ENCODE measurements at places on chromosomes 16 and 17.

- no peak for DNase-seq
These were observed 113.4 kb upstream of the RCVRN start for GRCh38 chr17:10018461-10018891.

DNA sequence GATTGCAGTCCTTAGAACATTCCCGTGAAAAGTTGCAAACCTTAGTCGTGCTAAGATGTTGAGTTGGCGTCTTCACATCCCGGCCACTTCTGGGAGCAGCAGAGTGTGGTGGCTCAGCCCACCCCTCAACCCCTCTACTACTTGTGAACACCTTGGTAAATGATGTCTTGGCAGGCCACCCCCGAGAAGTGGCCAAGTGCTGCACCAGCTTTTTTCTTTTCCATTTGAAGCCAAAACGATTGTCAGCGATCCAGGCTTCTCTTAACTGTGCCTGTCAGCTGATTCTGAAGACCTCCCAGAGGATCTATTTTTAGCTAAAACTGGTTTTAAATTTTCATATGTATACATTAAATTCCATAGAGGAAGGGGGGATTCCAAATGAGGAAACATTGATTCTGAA lies 247.5 kb downstream of the CDH13 start:
- no peak for DNase-seq

DNA sequence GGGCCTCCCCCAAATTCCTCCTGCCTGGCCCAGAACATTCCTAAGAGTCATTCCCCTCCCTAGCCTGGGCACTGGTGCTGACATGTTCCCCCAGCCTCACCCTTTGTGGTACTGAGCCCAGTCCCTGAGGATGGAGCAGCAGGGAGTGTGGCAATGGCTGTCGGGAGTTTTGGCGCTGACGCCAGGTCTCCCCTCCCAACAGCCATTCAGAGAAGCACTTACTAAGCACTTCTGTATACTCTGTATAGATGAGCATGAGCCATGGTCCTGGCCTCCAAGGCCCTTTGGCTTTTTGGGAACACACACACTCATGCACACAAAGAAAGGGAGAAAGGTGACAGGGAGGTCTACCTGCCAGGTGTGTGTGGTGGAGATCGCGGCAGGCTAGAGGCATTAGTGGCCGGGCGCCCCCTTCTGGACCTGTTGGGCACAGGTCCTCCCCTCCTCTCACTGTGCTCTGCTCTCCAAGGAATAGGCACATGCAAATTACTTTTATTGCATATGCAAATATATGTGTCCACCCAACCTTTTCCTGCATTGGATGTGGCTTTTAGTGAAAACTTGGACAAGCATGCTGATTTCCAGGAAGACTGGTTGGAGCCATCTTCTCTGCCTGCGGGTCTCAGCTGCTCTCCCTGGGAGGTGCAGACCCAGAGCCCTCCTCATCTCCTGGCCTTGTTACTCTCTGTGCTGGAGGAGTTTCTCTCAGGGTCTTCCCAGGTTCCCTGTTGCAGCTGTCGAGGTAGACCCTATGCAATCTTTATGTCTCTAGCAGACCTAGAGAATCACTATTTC lies 17.4 kb upstream of the C17orf107 start:
- no peak for DNase-seq

- peak; percentile 52 for DNase-seq
These were observed 22.6 kb downstream of the SCNN1B start for GRCh38 chr16:23324727-23325126.

DNA sequence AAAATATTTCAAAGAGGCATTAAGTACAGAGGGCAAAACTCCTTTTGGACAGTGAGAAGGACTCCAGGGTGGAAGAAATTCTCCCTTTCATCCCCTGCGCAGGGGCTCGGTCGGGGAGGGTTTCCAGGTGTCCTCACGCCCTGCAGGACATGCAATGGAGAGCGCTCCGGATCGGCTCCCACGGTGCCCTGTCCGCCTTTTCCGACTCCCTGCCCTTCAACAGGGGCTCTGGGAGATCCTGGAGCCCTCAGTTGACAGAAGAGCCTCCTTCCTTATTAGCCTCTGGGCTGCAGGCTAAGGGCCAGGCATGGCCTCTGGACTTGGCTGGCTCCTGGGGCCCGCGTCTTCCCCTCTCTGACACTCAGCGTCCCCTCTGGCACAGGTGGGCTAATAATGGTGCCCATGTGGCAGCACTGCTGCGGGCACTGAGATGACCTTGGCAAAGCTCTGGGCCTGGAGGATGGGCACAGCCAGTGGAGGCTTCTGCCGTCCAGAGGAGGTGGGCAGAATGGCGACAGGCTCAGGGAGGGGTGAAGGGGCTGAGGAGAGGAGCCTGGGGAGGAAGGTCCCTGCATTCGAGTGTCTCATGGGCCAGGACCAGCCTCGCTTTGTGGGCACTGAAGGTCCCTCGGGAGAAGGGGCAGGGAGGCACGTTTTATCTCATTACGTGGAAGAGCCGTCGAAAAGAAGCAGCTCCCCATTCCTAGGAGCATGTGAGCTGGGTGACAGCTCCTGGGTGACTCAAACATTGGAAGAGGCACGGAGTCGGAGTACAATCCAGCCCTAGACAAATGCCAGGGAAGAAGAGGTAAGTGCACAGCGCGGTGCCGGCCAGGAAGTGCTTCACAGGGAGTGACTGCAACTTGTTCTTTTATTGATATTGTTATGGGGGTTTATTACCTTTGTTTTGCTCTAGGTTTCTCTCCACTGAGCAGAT lies 161.7 kb downstream of the IRF8 start:
- no peak for DNase-seq

- DNase-seq = no peak
These were observed 18.7 kb upstream of the GRIN2A start for GRCh38 chr16:10200637-10201586.

- no peak for DNase-seq
These were observed 23.3 kb upstream of the RASL10B start for GRCh38 chr17:35708149-35708548.

GRCh38 chr16:8905795-8906591 lies 23.8 kb downstream of the LITAFD start:
- no peak for DNase-seq

DNA sequence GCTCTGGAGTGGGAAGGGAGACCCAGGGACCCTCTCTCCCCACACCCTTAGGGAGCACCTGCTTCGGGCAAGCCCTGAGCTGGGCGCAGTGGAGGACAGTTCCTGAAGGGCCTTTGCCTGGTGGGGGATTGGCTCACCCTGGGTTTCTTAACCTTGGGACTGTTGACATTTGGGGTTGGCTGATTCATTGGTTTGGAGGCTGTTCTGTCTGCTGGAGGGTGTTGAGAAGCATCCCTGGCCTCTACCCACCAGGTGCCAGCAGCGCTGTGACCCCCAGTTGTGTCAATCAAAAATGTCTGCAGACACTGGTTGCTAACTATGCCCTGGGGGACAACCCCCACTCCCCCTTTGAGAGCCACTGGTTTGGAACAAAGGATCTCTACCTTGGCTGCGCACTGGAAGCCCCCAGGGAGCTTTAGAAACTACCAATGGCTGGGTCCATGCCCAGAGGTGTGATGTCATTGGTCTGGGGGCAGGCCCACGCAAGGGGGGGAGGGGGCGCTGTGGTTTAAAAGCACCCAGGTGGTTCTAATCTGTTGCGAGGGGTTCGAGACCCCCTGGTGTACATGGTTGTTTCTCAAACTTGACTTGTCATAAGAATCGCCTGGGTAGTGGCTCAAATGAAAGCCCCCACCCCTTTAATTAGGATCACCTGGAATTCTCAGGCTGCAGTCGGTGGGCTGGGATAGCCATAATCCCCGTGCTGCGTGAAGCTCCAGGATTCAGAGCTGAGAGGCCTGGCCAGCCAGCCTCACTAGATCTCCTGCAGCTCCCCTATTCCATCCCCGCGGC lies 151.9 kb upstream of the GSE1 start:
- no peak for DNase-seq

- no peak for DNase-seq
These were observed 66.4 kb upstream of the SMIM36 start for GRCh38 chr17:55577687-55578086.

- no peak for DNase-seq
These were observed 19.9 kb upstream of the CYTH1 start for GRCh38 chr17:78802008-78802407.

DNA sequence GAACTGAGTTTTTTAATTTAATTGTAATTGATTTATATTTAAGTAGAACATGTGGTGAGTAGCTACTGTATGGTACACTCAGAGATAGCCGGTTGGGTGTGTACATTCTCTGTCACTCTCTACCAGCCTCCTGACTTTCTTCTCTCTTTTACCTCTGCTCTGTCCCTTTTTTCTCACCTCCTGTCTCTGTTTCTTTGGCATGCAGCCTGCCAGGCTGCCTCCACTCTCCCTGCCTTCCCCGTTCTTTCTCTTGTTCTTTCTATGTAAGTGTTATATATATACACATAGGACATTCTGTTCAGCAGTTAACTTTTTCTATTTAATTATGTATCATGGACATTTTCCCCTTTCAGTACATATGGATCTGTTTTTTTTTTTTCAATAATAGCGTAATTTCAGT lies 50.8 kb downstream of the MRTFB start:
- no peak for DNase-seq

DNA sequence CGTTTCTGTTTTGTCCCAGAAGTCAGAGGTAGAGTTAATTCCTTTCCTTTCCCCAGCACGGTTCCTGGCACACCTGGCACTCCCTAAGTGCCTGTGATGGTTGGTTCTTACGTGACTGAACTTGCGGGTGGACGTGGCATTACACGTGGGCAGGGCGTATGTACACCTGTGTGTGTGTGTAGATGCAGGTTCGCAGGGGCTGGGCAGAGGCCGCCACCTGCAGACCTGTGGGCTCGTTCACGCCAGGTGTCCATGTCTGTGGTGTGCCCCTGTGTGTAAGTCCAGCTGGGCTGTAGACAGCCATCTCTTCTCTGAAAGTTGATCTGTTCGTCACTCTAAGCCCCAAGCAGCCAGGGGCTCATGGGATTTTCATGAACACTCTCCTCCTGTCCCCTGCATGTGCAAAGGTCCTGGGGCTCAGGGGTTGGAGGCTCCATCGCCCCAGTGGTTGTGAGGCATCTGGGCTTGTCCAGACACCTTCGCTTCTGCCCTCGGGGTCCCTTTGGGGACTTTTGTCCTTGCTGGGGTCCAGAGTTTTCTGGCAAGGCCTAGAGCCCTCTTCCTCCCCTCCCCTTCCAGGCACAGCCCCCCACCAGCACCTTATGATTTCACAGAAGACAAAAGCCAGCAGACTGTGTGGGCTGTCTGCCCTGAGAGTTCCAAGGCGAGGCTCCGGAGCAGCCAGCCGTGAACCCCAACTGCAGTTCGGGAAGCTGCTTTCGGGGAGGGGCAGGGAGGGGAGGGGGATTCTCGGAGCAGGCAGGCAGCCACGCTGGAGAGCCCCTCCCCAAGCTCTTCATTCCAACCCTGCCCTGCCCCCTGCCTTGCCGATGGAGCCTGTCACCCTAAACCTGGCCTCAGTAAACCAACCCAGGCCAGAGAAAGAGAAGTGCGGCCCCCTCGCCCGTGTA lies 5.4 kb upstream of the FSCN2 start:
- no peak for DNase-seq

DNA sequence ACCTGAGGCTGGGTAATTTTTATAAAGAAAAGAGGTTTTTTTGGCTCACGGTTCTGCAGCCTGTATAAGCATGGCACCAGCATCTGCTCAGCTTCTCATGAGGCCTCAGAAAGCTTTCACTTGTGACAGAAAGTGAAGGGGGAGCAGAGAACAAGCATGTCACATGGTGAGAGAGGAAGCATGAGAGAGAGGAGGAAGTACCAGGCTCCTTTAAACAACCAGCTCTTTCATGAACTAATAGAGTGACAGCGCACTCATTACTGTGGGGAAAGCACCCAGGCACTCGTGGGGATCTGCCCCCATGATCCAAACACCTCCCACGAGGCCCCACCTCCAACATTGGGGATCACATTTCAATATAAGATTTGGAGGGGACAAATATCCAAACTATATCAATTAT lies 86.8 kb downstream of the USP32 start:
- DNase-seq = no peak

DNA sequence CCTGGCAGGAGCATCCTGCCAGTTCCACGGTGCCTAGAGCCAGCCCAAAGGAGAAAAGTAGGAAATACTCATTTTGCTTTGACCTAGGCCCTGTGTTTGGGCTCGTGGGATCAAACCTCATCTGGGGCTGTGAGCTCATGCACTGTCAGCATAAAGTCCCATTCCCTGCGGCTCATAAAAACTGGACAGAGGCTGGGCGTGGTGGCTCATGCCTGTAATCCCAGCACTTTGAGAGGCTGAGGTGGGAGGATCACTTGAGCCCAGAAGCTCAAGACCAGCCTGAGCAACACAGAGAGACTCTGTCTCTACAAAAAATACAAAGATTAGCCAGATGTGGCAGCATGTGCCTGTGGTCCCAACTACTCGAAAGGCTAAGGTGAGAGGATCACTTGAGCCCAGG lies 17.9 kb downstream of the ATP6V0D1 start:
- no peak for DNase-seq

DNA sequence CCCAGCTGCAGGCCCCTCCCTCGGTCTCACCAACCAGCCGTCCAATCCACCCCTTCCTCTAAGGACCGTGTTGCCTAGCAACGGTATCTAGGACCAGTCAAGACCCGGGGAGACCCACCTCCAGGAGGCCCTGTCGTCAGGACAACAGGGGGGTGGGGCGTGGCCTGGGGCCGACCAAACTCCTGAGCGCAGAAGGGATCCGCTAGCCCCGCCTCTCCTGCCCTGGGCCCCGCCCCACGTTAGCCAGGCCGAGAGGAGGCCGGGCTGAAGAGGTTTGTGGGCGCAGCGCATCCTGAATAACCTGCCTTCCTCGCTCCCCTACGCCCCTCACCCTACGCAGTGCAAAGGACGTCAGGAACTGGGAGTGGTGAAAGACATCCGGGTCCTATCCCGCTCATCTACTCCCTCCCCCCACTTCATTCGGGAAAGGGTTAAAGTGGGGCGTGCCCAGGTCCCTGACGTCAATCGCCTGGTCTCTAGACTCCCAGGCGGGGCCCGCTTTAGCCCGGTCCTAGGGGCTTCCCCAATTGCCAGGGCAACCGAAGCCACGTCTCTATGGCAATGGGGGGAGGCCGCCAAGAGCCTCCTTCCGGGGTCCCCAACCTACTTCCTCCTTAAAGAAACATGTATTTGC lies 14.7 kb downstream of the DLG4 start:
- DNase-seq = peak; percentile 91
